ENCODE measurements at places on chromosomes 7 and 10.

- no peak for DNase-seq
Measured at GRCh38 chr10:10849306-10849705, 168.4 kb upstream of the CELF2 start.

DNA sequence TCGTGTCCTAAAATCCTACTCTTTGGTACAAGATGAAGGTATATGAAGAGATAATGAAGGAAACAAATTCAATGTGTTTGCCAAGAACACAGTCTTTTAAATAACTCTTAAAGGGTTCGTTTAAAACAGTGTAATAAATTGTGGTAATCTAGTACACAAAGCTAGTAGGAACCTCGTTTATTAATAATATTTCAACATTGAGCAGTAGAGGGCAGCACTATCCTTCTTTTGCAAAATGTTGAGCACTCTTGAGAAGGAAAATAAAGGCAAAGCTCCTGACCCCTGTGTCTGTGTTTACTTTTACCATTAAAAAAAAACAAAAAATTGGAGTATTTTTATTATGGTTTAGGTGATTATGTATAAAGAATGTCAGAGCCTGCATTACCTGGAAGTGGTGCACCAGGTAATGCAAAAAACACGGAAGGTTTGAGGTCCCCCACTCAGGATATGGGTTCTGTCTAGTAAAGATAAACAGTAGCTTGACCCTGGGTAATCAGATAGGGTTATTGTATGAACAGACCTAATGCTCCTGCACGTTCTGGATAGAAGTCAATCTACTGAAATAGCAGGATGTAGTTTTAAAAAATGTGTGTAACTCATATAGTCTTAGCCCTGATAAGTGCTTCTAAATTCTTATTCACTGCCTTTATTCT, 5.7 kb upstream of the GOT1 start:
- peak; percentile 15 for DNase-seq

DNA sequence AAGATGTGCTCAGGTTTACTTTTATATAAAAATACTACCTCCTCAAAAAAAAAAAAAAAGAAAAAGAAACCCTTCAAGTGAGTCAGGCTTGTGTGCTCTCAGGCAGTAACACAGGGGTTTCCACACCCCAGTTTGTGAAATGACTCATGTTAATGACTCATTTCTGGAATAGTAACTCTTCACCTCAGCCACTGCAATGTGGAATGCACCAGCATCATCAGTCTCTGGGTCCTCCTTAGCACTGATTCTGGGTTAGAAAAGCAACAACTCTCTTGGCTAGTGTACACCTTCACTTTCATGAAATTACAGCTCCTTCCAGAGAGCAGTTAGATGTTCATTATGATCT, 110.6 kb downstream of the EMX2 start:
- no peak for DNase-seq

GRCh38 chr10:110530131-110530831, 32.6 kb downstream of the DUSP5 start:
- DNase-seq = no peak
